OCI-LY7 (cell line): ENCODE measurements at places on chromosomes 4 and X.

DNA sequence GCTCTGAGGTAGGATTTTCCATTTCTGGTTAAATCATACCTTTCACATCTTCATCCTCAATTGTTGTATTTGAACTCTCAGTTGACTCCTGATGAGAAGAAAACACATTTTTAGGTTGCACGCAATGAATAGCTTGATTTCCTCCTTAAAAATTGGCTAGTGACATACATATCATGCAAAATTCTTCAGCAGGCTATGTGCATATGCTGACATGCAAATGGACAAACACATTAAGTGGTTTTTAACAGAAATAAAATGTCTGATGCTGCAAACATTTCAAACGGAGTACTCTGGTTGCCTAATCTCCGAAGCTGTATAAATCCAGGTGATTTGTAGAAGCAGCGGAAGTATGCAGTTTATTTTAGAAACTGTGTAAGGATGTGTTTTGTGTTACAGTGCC is 261.1 kb downstream of the CAMK2D start:
- DNase-seq: no peak

GRCh38 chr4:11698033-11698432 is 269.3 kb upstream of the HS3ST1 start:
- no peak for DNase-seq

DNA sequence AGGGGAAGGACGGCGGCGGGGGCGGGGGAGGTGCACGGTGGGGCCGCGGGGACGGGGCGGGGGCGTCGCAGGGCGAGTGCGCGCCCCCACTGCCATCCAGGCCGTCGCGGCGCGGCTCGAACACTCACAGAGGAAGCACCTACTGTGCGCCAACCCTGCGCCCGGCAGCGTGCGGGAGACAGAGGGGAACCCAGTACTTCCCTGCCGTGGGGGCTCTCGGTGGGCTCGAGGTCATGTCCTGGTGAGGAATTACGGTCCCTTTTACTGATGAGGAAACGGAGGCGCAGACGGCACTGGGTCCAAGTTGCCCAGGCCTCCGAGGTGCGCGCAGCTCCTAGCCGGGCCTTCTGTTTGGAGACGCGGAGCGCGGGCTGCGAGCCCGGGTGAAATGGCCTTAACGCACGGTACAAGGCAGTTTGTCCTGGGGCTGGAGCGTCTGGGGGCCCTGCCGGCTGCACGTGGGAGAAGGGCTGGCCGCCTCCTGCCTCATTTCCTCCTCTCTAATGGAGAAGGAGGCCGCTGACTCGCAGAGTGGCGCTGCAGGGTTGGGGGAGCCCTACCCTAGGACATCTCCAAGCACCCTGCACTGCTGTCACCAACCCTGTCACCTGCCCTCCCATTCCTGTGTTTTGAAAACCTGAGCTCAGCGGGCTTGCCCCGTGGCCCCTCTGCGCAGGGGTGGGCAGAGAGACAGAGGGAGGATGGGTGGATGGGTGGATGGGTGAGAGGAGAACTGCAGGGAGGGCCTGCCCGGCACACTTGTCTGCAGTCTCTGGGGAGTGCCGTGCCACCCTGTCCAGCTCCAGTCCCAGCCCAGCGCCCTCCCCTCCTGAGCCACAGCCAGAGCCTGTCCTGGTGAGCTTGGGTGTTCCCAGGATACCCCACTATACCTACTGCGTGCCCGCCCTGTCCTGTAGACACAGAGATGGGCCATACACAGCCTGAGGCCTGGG is 106.0 kb downstream of the ADRA2C start:
- DNase-seq: no peak

- no peak for DNase-seq
Observed at GRCh38 chr4:53150631-53151488, 215.0 kb downstream of the SCFD2 start.
